ENCODE measurements at places on chromosomes 1 and 21.
A peak's percentile ranks its signal among the peaks of the same experiment; 100 is the strongest.

GRCh38 chr1:226410958-226411357, 3.1 kb upstream of the PARP1 start:
- no peaks in the 10 kb centered on the region for H3K36me3 ChIP-seq
- no peak overlapping the region for H3K27ac ChIP-seq
- DNase-seq, result no peak
- H3K4me3 ChIP-seq, result no peak overlapping the region

DNA sequence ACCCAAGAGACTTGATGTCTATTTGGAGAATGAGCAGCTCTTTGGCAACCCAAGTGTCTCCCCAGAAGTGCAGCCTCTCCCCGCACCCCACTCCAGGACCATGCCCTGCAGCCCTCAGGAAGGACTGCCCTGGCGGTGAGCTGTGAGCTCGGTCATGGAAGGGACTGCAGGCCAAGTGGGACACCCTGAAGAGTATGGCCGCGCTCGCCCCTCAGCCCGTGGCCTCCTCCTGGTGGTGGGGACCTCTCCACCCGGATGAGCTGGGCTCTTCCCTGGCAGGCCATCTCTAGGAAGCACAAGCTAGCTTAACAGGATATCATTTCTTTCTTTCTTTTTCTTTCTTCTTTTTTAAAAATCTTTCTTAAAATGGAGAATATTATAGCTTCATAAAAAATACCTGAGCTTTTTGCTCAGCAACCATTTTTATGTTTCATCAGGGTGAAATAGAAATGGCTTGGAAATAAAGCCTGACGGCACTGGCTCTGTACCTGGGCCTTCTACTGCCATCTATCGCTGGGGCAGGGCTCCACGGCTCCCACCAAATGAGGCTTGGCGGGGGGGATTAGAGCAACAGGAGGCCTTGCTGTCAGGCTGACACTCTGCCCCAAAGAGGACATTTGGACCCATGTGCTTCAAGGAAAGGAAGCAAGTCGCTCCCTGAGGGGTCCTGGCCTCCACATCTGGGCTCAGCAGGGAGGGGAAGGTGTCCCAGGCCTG, 296.2 kb upstream of the VAMP3 start:
- H3K4me1 ChIP-seq, result peaks cover 14% of the 10 kb centered on the region
- no peak overlapping the region for H3K27ac ChIP-seq
- H3K36me3 ChIP-seq, result no peaks in the 10 kb centered on the region
- DNase-seq, result no peak
- no peak overlapping the region for H3K4me3 ChIP-seq

DNA sequence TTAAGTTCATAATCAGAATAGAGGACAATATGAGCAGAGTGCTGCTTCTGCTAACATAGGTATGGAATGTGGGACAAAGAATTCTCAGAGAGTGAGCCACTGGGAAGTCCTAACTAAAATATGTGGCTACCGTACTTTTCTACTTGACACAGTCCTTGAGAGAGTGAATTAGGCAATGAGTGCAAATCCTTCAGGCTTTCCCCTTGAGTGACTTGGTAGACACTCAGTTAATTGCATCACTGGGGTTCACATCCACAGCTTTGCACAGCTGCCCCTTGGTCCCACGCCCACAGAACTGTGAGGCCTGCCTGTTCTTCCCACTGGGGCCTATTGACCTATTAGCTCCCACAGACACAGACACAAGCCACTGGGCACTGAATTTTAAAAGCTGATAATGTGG, 40.5 kb upstream of the PAXBP1 start:
- H3K27me3 ChIP-seq, result no peaks in the 10 kb centered on the region
- DNase-seq, result no peak
- H3K36me3 ChIP-seq, result no peaks in the 10 kb centered on the region
- no peak overlapping the region for H3K27ac ChIP-seq

DNA sequence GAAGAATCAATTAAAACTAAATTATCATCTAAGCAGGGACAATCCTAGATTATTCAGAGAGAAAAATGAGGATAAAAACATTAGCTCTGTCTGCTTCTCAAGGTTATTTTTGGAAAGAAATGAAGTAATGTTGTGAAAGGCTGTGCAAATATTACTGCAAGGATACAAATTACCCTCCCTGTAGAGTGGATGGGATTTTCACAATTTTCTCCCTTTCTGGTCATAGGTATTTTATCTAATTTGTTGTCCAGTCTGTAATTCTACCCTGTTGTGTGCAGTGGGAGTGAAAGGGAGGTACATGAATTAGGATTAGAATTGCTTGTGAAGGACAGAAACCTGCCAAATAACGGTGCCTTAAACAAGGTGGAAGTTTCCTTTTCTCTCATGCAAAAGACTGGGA, 54.7 kb downstream of the MAP3K7CL start:
- H3K27ac ChIP-seq, result no peak overlapping the region
- no peaks in the 10 kb centered on the region for H3K27me3 ChIP-seq
- no peaks in the 10 kb centered on the region for H3K4me1 ChIP-seq
- DNase-seq, result no peak
- no peaks in the 10 kb centered on the region for H3K36me3 ChIP-seq
- H3K4me3 ChIP-seq, result no peak overlapping the region

DNA sequence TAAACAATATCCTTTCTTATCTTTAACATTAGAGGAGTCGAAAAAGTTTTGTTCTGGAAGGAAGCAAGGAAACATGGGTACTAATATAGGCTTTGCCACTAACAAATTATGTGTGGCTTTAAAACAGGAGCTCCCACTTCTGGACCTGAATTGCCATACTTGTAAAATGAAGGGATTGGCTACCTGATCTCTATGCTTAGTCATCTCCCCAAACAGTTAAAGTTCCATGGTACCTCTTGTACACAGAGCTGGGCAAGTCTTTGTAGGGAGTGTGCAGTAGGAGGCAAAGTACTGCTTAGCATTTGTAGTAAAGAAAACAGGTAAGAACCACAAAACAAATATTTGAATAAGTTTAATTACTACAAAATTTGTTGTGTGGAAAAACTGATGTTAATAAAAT, 81.3 kb downstream of the MAST2 start:
- H3K4me3 ChIP-seq, result no peak overlapping the region
- H3K27me3 ChIP-seq, result no peaks in the 10 kb centered on the region
- peaks cover 2% of the 10 kb centered on the region for H3K36me3 ChIP-seq
- no peak for DNase-seq
- H3K27ac ChIP-seq, result no peak overlapping the region
- no peaks in the 10 kb centered on the region for H3K4me1 ChIP-seq

- H3K4me1 ChIP-seq, result peaks cover 13% of the 10 kb centered on the region
- no peak overlapping the region for H3K4me3 ChIP-seq
- no peaks in the 10 kb centered on the region for H3K36me3 ChIP-seq
- H3K27ac ChIP-seq, result no peak overlapping the region
- DNase-seq, result no peak
Measured at GRCh38 chr1:40664167-40664537, 1.3 kb downstream of the RIMS3 start.

DNA sequence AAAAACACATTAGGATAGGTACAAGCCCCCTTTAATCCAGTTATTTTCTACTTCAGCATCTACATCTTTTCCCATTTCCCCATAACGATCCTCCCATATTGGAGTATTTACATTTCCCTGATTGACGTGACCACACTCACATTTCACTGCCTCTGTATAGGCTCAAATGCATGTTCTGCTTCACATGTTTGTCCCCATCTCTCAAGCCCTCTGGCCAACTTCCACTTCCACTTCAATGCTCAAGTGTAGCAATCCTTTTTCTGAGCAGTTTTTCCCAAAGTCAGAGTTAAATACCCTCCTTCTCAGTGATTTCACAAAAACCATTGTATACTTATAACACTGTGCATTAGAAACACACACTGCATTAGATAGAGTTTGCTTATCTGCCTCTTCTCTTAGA, 61.8 kb upstream of the TTLL7 start:
- H3K36me3 ChIP-seq, result no peaks in the 10 kb centered on the region
- DNase-seq, result no peak
- H3K27me3 ChIP-seq, result no peaks in the 10 kb centered on the region
- H3K4me1 ChIP-seq, result no peaks in the 10 kb centered on the region
- no peak overlapping the region for H3K27ac ChIP-seq

DNA sequence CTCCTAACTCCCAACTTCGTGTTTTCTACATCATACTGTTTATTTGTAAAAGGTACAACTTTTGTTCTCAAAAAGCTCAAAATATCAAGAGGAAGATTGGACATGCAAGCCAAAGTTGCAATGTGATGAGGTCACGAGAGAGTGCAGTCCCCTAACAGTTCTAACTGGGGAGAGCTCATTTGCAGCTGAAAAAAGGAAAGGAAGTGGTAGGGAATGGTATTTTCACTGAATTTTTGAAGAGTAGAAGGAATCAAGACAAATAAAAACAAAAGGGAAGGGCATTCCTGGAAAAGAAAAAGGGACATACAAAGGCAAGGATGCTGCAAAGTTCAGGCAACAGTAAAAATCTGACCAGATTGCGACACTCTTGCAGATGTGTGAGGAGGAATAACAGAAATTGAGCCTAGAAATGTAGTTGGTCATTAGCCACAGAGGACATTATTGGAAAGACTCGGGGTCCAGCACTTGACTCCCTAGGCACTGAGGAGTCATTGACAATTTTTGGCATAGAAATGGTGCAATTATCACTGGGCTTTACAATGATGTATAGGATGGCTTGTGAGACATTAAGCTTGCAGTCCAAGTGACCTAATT, 67.9 kb downstream of the TBX15 start:
- no peaks in the 10 kb centered on the region for H3K36me3 ChIP-seq
- H3K27me3 ChIP-seq, result peaks cover 3% of the 10 kb centered on the region

DNA sequence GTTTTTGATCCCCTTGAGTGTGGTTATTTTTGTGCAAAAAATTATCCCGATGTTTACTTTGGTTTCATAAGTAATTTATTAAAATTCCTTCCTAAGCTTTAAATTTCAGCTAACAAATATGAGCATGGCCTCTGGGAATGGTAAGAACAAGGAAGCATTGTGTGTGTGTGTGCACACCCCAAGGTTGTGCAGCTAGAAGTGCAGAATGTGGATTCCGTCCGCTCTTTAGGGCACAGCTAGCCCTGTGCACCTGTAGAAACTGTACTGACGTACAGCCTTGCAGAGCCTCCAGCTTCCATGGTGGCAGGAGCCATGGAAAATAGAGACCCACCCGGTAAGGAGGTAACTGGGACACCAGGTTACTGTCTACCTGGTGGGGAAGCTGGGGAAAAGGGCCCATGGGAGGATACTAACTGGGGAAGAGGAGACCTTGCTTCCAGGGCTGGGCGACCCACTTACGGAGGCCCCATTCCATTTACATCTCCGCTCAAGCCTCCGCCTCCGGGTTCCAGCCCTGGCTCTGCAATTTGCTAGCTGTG, 54.7 kb downstream of the B3GALT5 start:
- H3K4me3 ChIP-seq, result no peak overlapping the region
- DNase-seq, result no peak
- no peaks in the 10 kb centered on the region for H3K27me3 ChIP-seq
- no peaks in the 10 kb centered on the region for H3K36me3 ChIP-seq
- H3K4me1 ChIP-seq, result peaks cover 4% of the 10 kb centered on the region

DNA sequence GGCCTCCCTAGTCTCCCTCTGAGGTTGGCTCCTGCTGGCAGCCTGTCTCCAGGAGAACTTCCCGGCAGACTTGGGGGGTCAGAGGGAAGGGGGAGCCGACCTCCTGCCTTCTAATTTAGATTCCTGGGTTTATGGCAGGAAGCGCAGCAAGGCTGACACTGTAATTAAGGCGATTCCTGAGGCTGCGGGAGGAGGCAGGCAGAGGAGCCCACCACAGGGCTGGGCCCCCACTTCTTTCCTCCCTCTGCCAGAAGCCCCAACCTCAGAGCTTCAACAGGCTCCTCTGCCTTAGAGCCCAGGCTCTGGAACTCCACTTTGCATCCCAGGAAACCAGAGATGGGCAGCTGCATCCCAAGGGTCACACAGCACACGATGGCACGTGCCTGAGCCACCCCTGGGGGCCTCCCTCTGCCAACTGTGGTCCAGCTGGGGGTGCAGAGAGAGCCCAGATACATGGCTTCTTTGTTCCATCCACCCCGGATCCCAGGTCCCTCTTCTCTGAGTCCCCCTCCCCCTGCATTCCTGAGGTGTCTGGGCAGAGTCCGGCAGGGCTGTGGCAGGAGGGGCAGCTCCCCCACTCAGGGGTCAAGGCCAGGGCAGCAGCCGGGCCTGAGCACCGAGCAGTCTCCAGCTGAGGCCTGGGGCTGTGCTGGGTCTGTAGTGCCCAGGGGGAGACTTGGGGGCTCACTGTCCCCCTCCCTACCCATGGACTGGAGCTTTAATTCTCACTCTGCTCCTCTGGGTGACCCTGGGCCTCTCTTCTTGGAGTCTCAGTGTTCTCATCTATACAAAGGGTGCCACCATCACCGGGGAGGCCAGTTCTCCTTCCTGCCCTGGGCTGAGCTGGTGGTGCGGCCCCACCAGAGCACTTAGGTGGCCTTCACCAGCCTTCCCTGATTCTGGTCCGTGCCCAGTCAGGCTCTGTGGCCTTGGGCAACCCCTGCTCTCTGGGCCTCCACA, 39.4 kb upstream of the FAM131C start:
- H3K4me1 ChIP-seq, result peaks cover 41% of the 10 kb centered on the region
- no peak overlapping the region for H3K27ac ChIP-seq
- no peak for DNase-seq
- no peak overlapping the region for H3K4me3 ChIP-seq
- H3K36me3 ChIP-seq, result no peaks in the 10 kb centered on the region
- H3K27me3 ChIP-seq, result peaks cover 2% of the 10 kb centered on the region

GRCh38 chr21:28344985-28345384, 647.7 kb downstream of the LTN1 start:
- DNase-seq, result no peak
- H3K27me3 ChIP-seq, result no peaks in the 10 kb centered on the region
- no peak overlapping the region for H3K4me3 ChIP-seq
- no peaks in the 10 kb centered on the region for H3K4me1 ChIP-seq

DNA sequence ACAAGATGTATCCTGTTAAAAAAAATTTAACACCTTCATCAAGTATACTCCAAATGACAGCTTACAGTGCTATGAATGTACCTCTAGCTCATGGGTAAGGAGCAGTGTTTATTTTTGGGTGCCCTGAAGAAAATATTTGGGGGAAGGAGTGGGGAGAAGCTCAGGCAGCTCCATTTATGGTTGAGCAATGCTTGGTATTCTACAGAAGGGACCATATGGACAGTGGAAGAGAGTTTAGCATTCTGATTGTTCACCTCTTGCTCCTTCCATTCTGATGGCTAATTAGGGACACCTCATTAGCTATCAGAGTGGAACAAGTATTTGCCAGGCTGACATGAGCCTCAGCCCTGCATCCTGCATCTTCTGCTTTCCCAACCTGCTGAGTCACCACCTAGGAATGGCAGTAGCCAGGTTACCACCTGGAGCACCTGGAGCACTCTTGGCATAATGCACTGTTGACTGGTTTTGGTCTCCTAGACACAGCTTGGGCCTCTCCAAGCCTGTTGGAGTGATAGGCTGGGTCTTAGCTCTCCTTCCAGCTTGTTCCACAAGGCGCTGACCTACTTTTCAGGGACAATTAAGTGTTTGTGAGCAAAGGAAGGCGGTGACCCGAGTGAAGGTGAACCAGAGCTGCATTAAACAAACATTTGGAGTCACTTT, 62.0 kb upstream of the MACF1 start:
- peak; percentile 42 for DNase-seq
- H3K27ac ChIP-seq, result peak overlapping the region; percentile 87
- H3K36me3 ChIP-seq, result peaks cover 2% of the 10 kb centered on the region
- no peak overlapping the region for H3K4me3 ChIP-seq
